ENCODE measurements at places on chromosomes 2 and 18. TPM values are rescaled to one million over a fixed set of nuclear protein-coding genes. Genes with fewer than 3 reads are reported as not detected.

ZEB2 gene
- total RNA-seq = 69.6 TPM

- DNase-seq = peak; percentile 80
Measured at GRCh38 chr18:62621546-62621945, 93.8 kb upstream of the PHLPP1 start.

GRCh38 chr2:62344472-62344871 is 148.6 kb downstream of the B3GNT2 start:
- no peak for DNase-seq

DNA sequence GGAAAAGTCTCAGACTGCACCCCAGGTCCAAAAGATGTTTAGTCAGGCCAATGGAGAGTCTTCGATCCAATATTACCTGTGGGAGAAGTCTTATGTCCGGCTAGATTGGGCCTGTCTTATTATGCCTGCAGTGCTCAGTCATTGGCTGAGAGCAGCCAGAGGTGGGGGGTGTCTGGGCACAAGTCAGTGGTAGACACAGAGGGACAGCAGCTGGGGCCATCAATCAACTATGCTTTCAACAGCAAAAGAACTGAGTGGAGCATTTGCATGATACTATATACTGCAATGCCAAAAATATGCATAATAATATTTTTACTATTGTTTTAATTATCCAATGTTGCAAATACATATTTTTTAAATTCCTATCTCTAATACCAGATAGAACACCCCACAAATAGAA is 298.6 kb upstream of the CDH20 start:
- DNase-seq = no peak

DNA sequence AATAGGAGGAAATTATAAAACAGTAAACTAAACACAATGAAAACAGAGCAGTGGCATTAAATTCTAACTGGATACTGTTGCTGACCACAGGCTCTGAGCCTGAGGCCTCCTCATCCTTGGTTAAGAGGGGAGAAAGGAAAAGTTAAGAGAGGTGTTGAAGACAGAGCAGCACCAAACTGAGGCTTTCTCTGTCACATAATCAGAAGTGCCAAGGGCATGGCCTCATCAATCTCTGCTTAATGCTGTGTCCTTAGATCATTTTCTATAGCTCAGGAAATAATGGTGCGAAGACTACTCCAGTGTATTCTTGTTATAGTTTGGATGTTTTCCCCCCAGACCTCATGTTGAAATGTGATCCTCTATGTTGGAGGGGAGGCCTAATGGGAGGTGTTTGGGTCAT is 160.9 kb upstream of the SLC1A4 start:
- no peak for DNase-seq

GAREM1 gene
- 28.8 TPM for total RNA-seq

KIDINS220 gene
- total RNA-seq = 80.2 TPM

GRCh38 chr2:50865235-50865634 is 166.7 kb downstream of the NRXN1 start:
- DNase-seq = no peak

GRCh38 chr18:59624369-59624765 is 72.9 kb downstream of the CCBE1 start:
- DNase-seq = no peak

DNA sequence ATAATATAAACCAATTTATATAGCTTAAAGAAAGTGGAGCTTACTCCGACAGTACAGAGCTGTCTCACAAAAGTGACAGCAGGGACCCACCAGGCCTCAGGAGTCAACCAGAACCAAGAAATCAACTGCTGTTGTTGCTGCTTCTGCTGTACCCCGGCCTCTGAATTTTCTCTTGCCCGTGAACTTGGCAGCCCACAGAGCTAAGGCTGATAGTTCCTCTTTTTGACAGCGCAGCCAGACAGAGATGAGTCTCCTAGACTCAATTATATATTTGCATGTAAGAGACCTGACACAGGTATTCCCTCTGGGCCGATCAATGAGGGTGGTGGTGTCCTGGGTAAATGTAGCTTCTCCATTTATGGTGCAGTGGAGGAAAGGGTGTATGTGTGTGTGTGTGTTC is 109.4 kb downstream of the KCTD1 start:
- DNase-seq = no peak

DNA sequence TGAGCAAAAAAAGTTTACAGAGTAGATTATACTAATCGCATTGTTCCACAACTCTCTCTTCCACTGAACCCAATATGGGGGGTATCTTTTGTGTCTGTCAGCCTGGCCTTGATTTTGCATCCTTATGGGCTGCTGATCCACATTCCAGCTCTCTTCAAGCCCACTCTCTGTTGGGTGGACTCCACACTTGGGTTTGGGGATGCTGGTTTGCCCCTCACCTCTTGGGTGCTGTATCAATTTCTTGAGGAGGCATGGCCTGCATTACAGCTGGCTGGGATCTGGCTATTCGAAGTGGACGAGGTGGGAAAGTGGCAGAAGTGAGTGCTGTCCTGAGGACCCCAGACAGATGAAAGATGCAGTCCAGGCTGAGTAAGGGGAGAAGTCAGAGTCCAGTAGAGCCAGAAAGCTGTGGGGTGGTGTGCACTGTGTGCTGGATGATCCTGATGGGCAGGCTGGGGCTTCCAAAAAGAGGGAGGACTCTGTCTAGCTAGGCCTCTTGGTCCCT is 141.4 kb downstream of the CAPN13 start:
- DNase-seq = no peak

DNA sequence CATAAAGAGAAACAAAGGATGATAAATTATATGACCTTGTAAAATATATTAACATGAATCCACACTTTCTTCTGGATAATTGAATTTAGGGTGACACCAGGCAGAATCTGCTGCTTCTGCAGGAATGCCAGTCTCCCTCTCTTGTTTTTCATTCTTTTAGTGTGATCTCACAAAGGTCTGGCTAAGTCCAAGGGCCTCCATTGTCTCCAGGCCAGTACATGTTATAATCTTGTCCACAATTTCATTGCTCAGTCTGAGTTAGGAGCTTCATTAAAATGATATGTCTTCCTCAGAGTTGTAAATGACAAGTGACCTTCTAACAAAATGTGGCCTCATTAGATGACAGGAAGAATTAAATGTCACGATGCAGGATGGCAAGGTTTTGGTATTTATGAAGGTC is 110.2 kb downstream of the APOB start:
- no peak for DNase-seq

DNA sequence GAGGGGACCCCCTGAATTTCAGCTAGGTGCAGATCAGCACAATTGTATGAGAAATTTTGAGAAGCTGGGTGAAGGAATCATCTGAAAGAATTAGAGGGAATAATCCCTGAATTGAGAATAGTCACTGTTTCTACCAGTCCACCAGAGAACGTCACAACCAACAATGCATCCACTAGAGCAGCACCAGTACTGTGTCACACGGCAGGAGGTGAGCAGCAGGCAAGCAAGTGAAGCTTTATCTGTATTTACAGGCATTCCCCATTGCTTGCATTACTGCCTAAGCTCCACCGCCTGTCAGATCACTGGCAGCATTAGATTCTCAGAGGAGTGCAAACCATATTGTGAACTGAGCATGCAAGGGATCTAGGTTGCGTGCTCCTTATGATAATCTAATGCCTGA is 40.7 kb downstream of the GDF7 start:
- DNase-seq = no peak

GRCh38 chr2:208541461-208541988 is 134.9 kb downstream of the PTH2R start:
- DNase-seq = no peak

GRCh38 chr2:41717839-41718238 is 330.0 kb upstream of the PKDCC start:
- no peak for DNase-seq

PKDCC gene
- 53.2 TPM for total RNA-seq

DNA sequence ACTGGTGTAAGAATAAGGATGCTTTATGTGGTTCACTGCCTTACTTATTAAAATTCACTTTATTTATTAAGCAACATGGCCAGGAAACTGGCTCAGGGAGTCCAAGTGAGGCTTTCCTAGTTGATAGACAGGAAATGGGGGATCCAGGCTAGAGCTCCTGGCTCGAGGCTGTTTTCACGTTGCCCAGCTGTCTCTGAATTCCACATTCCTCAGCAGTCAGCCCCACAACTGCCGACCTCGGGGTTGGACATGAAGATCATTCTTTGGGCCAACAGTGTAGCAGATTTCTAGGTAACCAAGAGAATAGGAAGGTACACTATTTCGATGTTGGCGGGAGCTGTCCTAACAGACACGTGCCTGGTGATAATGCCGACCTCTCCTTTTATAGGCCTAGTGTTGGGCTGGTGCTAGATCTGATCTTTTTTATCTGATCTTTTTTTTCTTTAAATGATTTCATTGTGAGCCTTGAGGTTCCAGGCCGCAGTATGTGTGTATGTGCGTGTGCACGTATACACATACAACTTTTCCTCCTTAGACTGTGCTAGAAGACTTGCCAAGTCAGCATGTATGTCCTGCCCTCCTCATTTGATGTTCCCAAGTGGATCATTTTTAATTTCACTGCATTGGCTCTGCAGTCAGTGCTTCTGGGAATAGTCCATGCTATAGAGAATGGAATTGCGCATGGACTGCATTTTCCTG is 103.5 kb downstream of the CABLES1 start:
- DNase-seq = no peak
